ENCODE measurements at places on chromosomes 12 and 14.
A peak's percentile ranks its signal among the peaks of the same experiment; 100 is the strongest.

DNA sequence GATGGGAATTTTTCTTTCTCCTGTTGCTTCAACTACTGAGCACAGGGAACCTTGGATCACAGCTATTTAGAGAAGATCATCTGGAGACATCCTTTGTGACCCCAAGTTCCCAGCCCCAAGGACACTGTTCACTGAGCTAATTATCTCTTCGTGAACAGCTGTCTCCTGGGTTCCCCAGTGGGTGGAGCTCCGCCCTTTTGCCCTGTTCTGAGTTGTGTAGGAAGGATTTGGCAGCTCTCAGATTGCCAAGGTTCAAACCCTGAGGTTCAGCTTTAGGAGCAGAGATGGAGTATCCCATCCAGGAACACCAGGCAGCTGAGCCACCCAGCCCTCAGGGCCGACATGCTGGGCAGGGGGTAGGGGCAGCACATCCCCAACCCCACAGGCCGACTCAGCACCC is 32.0 kb downstream of the NGB start:
- DNase-seq = peak; percentile 51

DNA sequence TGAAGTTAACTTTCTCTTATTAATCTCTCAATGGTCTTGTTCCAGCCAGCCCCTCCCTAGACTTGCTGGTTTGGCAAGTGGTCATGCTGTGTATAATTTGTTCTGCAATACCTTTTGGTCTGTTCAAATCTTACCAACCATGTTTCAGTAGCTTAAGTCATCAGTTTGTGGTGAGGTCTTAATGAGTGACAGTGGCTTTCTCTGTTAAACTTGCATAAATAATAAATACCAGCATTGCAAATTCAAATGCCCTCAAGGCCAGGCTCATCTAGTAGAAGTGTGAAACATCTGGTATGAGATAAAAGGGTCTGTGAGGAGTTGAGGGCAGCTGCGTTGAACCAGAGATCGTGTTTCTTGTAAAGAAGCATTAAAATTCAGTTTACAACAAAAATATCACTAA is 319.5 kb downstream of the TMEM117 start:
- DNase-seq = no peak

DNA sequence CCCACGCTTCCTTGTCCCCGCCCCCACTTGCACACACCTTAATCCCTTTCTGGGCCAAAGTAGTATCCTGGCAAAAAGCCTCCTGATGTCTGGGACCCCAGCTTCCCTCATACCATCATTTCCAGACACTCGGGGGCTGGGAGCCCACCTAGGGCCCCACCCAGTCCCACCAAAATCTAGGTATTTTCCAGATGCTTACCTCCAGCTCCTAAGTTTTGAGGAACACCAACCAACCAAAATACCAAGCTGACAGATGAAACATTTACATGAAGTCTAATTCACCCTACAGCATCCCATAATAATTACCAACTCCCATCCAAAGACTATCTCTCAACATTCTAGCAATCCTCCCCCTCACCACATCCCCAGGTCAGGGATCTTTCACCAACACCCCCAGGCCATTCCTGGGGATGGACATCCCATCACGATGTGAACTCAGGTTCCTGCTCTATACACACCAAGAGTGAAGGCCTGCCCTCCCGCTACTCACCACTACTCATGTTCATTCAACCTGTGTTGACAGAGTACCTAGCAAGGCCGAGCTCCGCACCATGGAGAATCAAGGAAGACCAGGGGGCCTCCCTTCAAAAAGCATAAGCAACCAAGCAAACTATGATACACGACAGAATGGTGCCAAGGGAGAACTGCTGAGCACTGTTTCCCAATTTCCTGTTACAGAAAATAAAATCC is 1.6 kb upstream of the CHD4 start:
- DNase-seq = peak; percentile 36

DNA sequence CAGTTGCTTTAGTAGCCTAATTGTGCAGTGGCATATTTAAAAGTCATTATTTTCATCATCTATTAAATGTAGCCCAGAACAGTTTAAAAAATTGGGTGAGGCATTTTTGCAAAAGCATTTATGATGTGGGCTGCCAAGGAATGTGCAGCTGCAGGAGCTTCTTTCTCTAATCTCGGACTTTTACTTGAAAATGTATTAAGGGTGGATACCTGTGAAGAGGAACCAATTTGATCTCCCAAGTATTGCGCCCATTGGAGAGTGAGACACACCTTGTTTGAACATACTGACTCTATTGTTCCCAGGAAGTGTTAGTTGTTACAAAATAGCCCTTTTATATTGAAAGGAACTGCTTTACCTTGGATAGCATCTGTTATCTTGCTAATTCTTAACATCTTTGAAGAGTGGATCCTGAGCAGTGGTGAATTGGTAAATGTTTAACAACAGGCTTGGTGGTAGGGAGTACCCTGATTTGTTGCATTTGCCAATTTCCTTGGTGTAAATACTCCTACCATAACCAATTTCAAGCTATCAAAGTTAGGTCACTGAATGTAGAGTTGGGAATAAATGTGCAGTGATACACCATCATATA is 42.5 kb upstream of the HMGA2 start:
- no peak for DNase-seq
